A549 treated with GW870086 at 1 μM for 4 hours (cell line): ENCODE measurements at places on chromosomes 7 and 10. TPM values are rescaled to one million over a fixed set of nuclear protein-coding genes. Genes with fewer than 3 reads are reported as not detected.

Gene ACTL6B
- total RNA-seq = not detected in 5 replicates

Gene CNPY1
- total RNA-seq = not detected in 5 replicates

Gene ELFN1
- total RNA-seq = 0.22 to 0.38 TPM (median 0.38 TPM) in 5 replicates

Gene FLNC
- 3.7 to 5.9 TPM (median 4.7 TPM) in 5 replicates for total RNA-seq

Gene ITPRID1
- not detected in 5 replicates for total RNA-seq

Gene AKR1C4
- 0.10 to 0.32 TPM (median 0.24 TPM) in 5 replicates for total RNA-seq

Gene HMX3
- 0.19 TPM in 1 of 5 replicates, not detected in the others for total RNA-seq

Gene ATOH7
- 0.17 to 0.34 TPM (median 0.18 TPM) in 5 replicates for total RNA-seq

Gene TMEM176B
- total RNA-seq = 0.11 TPM in 1 of 5 replicates, not detected in the others
